K562 (cell line): ENCODE measurements at places on chromosomes 7 and 10. TPM values are rescaled to one million over a fixed set of nuclear protein-coding genes. Genes with fewer than 3 reads are reported as not detected.

DYNC1I1 gene
- 0.22 and 0.54 TPM in 2 replicates for total RNA-seq

SLC18A3 gene
- not detected in 2 replicates for total RNA-seq

XRCC2 gene
- total RNA-seq: 36.8 and 37.6 TPM in 2 replicates

HOXA5 gene
- not detected in 2 replicates for total RNA-seq

OR6B1 gene
- not detected in 2 replicates for total RNA-seq

ZNF853 gene
- total RNA-seq: not detected in 2 replicates

FAM25A gene
- not detected in 2 replicates for total RNA-seq

MMD2 gene
- not detected in 2 replicates for total RNA-seq

AKR1D1 gene
- not detected in 2 replicates for total RNA-seq

AS3MT gene
- total RNA-seq: 0.25 and 0.29 TPM in 2 replicates

CCDC6 gene
- 41.0 and 42.4 TPM in 2 replicates for total RNA-seq

UCN3 gene
- total RNA-seq: not detected in 2 replicates

TCERG1L gene
- not detected in 2 replicates for total RNA-seq

AZGP1 gene
- 0.53 and 0.54 TPM in 2 replicates for total RNA-seq

CYP3A7 gene
- total RNA-seq: not detected in 2 replicates

SAMD8 gene
- 7.2 and 7.6 TPM in 2 replicates for total RNA-seq

C7orf57 gene
- total RNA-seq: not detected in 2 replicates

NCAPG2 gene
- 103 and 127 TPM in 2 replicates for total RNA-seq

IKZF1 gene
- 85.3 and 96.6 TPM in 2 replicates for total RNA-seq

ZFAND4 gene
- 2.1 and 2.9 TPM in 2 replicates for total RNA-seq

OR13A1 gene
- 0.07 and 0.13 TPM in 2 replicates for total RNA-seq

TMEM72 gene
- total RNA-seq: not detected in 2 replicates

CACNB2 gene
- total RNA-seq: 0.09 TPM in 1 of 2 replicates, not detected in the other

LIPF gene
- total RNA-seq: not detected in 2 replicates

MPP7 gene
- 0.27 and 0.38 TPM in 2 replicates for total RNA-seq

HSPA12A gene
- total RNA-seq: 0.09 and 0.29 TPM in 2 replicates

NKX6-2 gene
- total RNA-seq: not detected in 2 replicates

PTF1A gene
- total RNA-seq: not detected in 2 replicates

TMEM26 gene
- not detected in 2 replicates for total RNA-seq

GAD2 gene
- total RNA-seq: not detected in 2 replicates
